ENCODE measurements at places on chromosomes 16 and 17.

- DNase-seq: no peak
These were observed 55.5 kb downstream of the SNX11 start for GRCh38 chr17:48162946-48163506.

- DNase-seq: no peak
These were observed 37.9 kb downstream of the SOX8 start for GRCh38 chr16:1019231-1020090.

DNA sequence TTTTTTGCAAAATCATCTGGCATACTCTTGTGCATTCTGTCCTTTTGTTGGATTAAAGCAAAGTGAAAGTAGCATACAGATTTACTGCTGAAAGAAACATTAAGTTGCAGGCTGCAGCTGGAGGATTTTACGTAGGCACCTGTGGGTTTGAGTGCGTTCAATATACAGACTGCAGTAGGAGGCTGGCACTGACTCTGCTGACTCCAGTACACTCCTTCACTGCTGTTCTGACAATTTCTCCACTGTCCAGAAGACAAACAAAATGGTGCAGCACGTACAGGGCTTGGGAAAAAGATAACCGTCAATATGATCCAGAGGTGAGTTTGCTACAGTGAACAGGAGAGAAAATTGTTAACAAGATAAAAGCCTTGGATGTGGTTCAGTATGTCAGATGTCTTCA is 73.3 kb downstream of the TANC2 start:
- no peak for DNase-seq

GRCh38 chr17:36747861-36748260 is 146.5 kb downstream of the MRM1 start:
- DNase-seq: no peak
